CD8-positive, alpha-beta memory T cell (primary cell): ENCODE measurements at places on chromosomes 1 and 21.

GRCh38 chr1:31155216-31155806 is 84.4 kb downstream of the NKAIN1 start:
- peak overlapping the region; percentile 77 for H3K4me3 ChIP-seq
- H3K27me3 ChIP-seq = no peaks in the 10 kb centered on the region
- H3K4me1 ChIP-seq = peaks cover 8% of the 10 kb centered on the region

- H3K27ac ChIP-seq = no peak overlapping the region
- no peak overlapping the region for H3K4me3 ChIP-seq
- DNase-seq = no peak
- H3K27me3 ChIP-seq = no peaks in the 10 kb centered on the region
Observed at GRCh38 chr1:28933918-28934317, 19.5 kb downstream of the EPB41 start.

GRCh38 chr1:75600781-75601180 is 10.1 kb downstream of the SLC44A5 start:
- H3K4me1 ChIP-seq = no peaks in the 10 kb centered on the region
- H3K4me3 ChIP-seq = no peak overlapping the region
- H3K27me3 ChIP-seq = no peaks in the 10 kb centered on the region
- no peak overlapping the region for H3K27ac ChIP-seq

DNA sequence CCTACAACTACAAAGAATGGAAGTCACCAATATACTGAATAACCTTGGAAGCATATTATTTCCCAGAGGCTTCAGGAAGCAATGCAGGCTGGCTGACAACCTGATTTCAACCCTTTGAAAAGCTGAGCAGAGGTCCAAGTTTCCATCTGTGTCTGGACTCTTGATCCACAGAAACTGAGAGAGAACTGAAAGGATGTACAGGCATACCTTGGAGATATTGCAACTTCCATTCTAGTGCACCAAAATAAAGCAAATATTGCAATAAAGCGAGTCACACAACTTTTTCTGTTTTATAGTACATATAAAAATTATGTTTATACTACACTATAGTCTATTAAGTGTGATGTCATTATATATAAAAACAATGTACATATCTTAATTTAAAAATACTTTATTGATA is 85.3 kb downstream of the TYW3 start:
- H3K36me3 ChIP-seq = no peaks in the 10 kb centered on the region
- DNase-seq = no peak
- H3K4me3 ChIP-seq = no peak overlapping the region
- no peaks in the 10 kb centered on the region for H3K27me3 ChIP-seq

- peaks cover 26% of the 10 kb centered on the region for H3K36me3 ChIP-seq
- H3K4me1 ChIP-seq = no peaks in the 10 kb centered on the region
- DNase-seq = no peak
- no peak overlapping the region for H3K4me3 ChIP-seq
Observed at GRCh38 chr1:109579491-109579890, 31.1 kb downstream of the GNAI3 start.

DNA sequence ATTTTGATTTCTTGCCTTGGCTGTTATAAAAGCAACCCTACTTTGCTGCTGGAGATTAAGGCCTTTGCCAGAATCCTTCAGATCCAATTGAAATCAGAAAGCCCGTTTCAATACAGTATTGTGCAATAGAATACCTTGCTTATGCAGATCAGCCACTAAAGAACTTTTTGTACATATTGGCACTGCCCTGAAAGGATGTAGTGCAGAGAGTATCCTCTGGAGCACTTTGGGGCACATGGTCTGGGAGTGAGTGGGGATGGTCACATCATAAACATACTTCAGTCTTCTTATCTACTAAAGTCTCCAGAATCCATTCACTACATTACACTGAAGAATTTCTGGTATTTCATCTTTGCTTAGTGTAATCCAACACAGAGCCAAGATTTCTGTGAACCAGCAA is 189.0 kb downstream of the CENPF start:
- no peak overlapping the region for H3K4me3 ChIP-seq
- no peak overlapping the region for H3K27ac ChIP-seq

DNA sequence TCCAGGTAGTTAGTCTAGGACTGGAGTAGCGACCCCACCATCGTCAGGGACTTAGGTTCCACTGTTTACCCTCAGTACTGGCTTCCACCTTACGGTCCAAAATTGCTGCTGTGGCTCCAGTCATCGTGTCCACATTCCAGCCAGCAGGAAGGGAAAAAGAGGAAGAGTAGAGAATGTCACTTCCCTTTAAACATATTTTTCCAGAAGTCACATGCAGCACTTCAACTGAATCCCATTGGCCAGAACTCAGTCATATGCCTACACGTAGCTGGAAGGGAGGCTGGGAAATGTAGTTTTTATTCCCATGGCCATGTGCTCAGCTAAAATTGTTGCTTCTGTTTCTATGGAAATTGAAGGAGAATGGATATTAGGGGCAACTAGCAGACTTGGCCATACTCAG is 84.1 kb upstream of the SELENON start:
- H3K36me3 ChIP-seq = no peaks in the 10 kb centered on the region
- H3K4me3 ChIP-seq = no peak overlapping the region
- peaks cover 31% of the 10 kb centered on the region for H3K4me1 ChIP-seq
- DNase-seq = no peak
- H3K27ac ChIP-seq = no peak overlapping the region

DNA sequence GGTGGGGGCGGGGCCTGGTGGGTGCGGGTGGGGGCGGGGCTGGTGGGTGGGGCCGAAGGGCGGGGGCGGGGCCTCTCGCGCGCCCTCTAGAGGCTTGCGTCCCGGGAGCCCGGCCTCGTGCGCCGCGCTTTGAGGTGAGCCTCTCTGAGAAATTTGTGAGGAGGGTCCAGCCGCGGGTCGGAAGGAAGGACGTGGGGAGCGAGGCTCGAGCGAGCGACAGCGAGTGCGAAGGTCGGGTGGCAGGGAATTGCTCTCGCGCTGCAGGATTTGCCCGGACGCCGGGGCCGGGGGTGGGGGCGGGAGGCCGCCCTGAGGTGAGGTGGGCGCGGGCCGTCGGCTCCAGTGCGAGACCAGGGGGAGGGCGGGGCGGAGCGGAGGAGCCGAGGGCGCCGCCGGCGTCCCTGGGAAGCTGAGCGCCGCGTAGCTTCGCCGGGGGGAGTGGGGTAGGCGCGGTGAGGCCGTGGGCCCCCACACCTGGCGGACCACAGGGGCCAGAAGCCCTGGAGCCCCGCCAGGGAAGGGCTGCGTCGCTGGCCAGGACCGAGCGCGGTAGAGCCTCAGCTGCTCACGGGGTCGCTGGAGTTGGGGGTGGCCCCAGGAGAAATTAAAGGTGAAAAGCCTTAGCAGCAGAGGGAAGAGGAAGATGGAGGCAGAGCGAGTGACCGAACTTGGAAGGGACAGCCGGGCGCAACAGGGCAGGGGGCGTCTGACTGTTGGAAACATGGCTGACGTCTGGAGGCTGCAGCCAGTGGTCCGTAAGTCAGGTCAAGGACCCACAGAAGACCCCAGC is 754 bp upstream of the LSS start:
- peak overlapping the region; percentile 47 for H3K4me3 ChIP-seq
- peaks cover 6% of the 10 kb centered on the region for H3K36me3 ChIP-seq
- peak overlapping the region; percentile 75 for H3K27ac ChIP-seq
- no peak for DNase-seq

GRCh38 chr1:94951509-94952208 is 24.7 kb upstream of the CNN3 start:
- no peak overlapping the region for H3K27ac ChIP-seq
- no peaks in the 10 kb centered on the region for H3K36me3 ChIP-seq
- H3K27me3 ChIP-seq = no peaks in the 10 kb centered on the region
- no peak overlapping the region for H3K4me3 ChIP-seq
- no peak for DNase-seq

DNA sequence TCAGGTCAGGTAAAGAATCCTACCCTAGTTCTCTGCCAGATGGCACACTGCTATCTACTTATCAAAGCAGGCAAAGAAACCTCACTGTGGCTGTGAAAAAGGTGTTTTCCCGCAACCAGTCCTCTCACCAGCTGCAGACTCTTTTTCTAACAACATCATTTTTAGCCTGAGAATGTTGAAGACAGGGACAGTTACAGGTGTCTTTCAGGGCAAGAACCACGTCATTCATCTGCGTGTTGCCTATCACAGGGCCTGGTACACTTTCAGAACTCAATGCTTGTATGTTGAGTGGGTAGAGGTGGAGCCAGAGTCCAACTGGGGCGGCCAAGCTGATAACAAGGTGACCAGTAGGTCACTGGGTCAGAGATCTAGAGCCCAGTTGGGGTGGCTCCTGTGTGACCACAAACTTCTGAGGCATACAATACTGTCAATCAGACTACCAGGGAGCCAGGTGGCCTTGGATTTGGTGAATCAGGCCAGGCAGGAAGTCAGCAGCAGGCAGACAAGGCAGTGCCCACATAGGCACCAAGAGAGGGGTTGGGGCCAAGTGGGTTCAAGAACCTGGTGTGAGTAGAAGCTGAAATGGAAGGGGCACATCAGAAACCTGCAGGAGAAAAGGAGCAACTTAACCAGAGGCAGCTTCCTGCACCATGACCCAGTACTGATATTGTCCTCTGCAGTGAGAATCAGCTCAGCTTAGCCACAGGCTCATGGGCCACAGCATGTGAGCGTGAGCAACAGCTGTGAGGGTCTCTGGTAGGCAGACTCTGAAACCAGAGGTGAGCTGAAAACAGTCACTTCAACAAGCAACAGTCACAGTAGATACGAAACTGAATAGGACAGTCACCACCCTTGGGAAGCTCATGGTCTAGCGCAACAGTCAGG is 123.6 kb downstream of the DTL start:
- no peak overlapping the region for H3K27ac ChIP-seq
- peak; percentile 62 for DNase-seq
- peaks cover 24% of the 10 kb centered on the region for H3K4me1 ChIP-seq
- no peaks in the 10 kb centered on the region for H3K36me3 ChIP-seq
- H3K27me3 ChIP-seq = no peaks in the 10 kb centered on the region
- no peak overlapping the region for H3K4me3 ChIP-seq

DNA sequence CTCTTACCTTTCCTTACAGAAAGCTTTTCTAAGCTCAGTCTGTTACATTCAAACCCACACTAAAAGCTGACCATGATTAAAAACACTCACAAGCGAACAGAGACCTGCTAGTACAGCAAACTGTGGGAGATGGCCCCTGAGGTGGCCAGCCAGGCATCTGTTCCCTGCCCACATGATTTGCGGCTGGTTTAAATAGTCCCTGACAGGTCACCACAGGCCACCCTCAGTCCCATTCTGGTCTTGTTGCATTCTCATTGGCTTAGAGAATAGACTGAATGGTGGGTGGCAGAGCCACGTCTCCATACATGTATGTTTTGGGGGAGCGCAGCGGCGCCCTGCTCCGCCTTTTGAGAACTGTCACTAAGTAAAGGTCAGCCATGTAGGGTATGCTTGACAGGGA is 2.3 kb upstream of the ACTA1 start:
- no peak for DNase-seq
- peaks cover 5% of the 10 kb centered on the region for H3K36me3 ChIP-seq
- H3K27me3 ChIP-seq = peaks cover 39% of the 10 kb centered on the region
- H3K4me3 ChIP-seq = no peak overlapping the region

DNA sequence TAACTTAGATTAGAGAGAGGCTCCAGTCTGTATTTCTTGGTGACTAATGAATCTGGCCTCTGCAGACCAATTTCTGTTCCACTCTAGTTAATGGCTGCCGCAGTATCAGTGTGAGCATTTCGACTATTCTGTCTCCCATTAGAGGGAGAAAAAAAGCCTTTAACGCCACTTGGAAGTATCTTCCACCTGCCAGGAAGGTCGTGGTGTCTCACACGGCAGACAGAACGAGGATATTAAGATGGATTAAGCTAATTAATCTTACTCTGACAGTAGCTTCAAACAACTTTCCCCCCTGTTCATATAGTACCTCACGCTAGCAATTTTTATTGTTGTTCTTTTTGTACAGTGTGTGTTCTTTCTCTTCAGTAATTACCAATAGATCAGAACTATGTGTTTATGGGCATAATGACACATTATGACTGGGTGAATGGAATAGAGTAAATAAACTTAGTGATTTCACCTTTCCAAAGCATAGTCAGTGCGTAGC is 153.8 kb downstream of the ADGRL2 start:
- no peaks in the 10 kb centered on the region for H3K4me1 ChIP-seq
- no peaks in the 10 kb centered on the region for H3K27me3 ChIP-seq
- no peak overlapping the region for H3K27ac ChIP-seq
- DNase-seq = no peak
- H3K36me3 ChIP-seq = no peaks in the 10 kb centered on the region

DNA sequence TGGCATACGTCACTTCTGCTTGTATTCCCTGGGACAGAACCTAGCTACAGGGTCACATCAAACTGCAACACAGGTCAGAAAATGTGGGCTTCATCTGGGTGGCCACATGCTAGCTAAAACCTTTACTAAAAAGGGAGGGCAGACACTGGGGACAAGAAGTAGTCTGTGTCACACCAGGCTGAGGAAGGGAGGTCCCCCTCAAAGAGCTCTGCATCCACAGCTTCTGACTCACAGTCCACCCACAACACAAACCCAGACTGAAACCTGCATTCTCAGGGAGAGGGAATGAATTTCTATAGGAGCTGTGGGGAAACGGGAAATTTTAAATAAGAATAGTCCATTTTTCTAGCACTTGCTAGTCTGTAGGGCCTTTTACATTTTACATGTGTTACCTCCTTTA is 16.2 kb downstream of the OLIG2 start:
- H3K4me1 ChIP-seq = no peaks in the 10 kb centered on the region
- peaks cover 4% of the 10 kb centered on the region for H3K27me3 ChIP-seq
- DNase-seq = no peak
- H3K36me3 ChIP-seq = no peaks in the 10 kb centered on the region
- no peak overlapping the region for H3K27ac ChIP-seq

DNA sequence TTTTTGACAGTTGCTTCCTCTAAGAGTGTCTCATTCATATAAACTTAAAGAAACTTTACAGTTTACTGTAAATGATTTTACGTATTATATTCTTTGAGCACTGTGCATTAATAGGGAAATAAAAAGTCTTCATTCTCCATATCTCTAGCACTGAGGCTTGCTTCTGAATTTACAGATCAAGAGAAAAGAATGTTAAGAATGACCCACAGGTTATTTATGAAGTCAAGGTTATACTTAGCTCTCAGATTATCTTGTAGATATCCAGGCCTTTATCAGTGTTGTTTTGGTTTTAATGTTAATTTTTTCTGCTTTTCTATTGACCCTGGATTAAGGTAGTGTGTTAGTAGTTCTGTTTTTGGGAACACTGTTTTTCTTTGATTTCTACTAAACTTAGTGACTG is 91.4 kb downstream of the GPR161 start:
- H3K27ac ChIP-seq = no peak overlapping the region
- DNase-seq = no peak
- H3K4me3 ChIP-seq = no peak overlapping the region
- no peaks in the 10 kb centered on the region for H3K4me1 ChIP-seq
- H3K36me3 ChIP-seq = peaks cover 6% of the 10 kb centered on the region

DNA sequence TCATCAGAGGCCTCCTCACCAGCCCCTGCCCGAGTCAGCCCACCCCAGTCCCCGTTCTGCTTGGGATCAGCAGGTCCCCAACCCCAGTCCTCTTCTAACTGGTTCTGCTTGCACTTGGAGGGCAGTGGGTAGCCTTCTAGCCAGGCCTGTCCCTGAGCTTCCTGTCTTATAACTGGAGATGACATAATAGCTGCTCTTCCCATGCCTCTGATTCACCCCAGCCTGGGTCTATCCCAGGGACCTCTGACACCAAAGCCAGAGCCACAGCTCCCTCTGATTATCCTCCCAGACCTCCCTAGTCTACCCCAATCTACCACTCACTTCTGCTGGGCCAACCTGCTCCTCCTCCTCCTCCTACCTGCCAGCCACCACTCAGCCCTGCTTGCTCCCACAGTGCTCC is 31.4 kb downstream of the IQGAP3 start:
- no peaks in the 10 kb centered on the region for H3K27me3 ChIP-seq
- no peak for DNase-seq
- H3K4me1 ChIP-seq = no peaks in the 10 kb centered on the region
- no peaks in the 10 kb centered on the region for H3K36me3 ChIP-seq
- H3K4me3 ChIP-seq = no peak overlapping the region

GRCh38 chr1:183238071-183238470 is 52.0 kb downstream of the LAMC2 start:
- DNase-seq = no peak
- no peaks in the 10 kb centered on the region for H3K4me1 ChIP-seq
- H3K36me3 ChIP-seq = no peaks in the 10 kb centered on the region
- no peaks in the 10 kb centered on the region for H3K27me3 ChIP-seq
